ENCODE measurements at places on chromosomes 11 and 22.
A peak's percentile ranks its signal among the peaks of the same experiment; 100 is the strongest.

GRCh38 chr22:27270818-27271510, 530.6 kb downstream of the MN1 start:
- no peak for DNase-seq

DNA sequence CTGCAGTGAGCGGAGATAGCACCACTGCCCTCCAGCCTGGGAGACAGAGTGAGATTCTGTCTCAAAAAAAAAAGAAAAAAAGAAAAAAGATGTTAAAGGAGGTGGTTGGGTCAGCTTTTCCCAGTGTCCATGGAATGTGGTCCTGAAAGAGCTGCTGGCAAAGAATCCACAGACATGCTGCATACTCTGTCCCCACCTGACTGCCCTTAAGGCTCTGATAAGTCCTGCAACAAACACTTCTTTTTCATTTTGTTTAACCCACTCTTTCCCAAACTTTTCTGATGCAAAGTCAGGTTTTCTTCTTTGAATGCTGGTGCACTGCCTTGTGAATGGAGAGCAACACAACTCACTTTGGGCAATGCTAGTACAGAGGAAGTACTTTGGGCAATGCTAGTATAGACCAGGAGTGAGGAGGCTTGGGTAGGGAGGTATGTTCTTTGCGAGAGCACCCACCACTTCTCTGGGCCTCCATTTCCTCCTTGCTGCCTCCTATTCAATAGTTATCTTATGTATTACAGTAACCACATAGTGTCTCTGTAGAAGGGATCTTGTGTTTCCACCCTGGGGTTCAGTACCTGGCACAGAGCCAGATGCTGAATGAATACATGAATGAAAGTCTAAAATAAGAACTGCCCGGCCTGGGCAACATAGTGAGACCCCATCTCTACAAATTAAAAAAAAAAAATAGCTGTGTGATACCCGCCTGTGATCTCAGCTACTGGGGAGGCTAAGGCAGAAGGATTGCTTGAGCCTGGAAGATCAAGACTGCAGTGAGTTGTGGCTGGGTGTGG, 18.9 kb downstream of the LIF start:
- peak; percentile 45 for DNase-seq

- peak; percentile 58 for DNase-seq
Observed at GRCh38 chr11:2302306-2302895, 588 bp downstream of the TSPAN32 start.

DNA sequence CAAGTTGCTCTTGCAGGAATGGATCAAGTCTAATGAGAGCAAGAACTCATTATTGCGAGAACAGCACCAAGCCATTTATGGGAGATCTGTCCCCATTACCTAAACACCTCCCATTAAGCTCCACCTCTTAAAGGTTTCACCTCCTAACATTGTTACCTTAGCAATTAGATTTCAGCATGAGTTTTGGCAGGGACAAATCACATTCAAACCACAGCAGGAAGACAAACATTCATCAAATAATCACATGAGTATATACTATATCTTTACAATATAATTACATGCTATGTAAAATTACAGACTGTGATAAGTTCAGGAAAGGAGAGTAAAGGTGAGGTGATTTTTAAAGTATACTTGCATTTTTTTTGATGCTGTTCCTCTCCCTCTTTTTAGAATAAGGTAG, 6.6 kb upstream of the TEAD1 start:
- no peak for DNase-seq

GRCh38 chr11:19240420-19241259, at the start of gene E2F8:
TSS of gene E2F8 (minus strand) at chr11:19240945. CDS start at chr11:19240121, 824 bp downstream.
- DNase-seq, result peak; percentile 95

DNA sequence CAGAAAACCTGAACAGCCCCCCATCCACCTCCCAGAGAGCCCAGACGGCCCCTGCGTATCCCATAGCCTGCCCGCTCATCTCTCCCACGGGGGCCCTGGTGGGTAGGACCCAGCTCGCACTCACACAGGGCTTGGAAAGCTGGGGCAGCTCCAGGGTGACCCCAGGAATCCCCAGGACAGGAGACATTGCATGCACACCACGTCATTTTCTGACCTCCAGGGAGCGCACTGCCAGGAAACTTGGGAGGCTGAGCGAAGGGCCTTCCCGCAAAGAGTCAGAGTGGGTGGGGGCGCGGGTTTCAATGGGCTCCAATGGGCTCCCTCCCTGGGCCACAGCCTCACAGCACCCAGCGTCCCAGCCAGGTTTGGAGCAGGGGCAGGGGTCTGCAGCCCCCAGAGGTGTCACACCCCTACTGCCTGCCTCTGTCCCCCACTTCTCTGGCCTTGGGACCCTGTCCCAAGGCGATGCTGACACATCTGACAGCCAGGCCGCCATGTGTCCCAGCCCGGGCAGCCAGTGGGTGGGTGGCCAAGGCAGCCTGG, 8.2 kb upstream of the SYT8 start:
- DNase-seq, result no peak

GRCh38 chr22:39559456-39560105, 11.0 kb upstream of the CACNA1I start:
- no peak for DNase-seq

GRCh38 chr22:34886391-34886790, 179.6 kb upstream of the ISX start:
- no peak for DNase-seq

GRCh38 chr11:38900211-38900610, 2302.2 kb upstream of the RAG2 start:
- no peak for DNase-seq

GRCh38 chr11:78922859-78923625, 348.4 kb upstream of the NARS2 start:
- no peak for DNase-seq

DNA sequence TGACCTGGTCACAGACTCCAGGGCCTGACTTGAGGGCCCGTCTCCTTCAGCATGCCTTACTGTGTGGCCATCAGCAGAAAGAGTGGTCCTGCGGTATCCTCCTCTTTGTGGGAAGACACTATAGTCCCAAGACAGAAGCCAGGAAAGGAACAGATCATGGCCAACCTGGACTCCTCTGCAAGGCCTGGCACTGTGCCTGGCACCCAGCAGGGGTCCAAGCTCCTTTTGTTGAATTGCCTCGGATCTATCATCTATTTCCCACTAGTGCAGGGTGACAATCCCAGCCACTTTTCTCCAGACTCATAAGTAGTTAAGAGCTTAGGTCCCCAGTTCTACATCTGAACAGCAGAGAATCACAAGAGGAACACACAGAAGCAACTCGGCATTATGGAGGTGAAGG, 27.0 kb downstream of the DSCAML1 start:
- DNase-seq, result no peak

DNA sequence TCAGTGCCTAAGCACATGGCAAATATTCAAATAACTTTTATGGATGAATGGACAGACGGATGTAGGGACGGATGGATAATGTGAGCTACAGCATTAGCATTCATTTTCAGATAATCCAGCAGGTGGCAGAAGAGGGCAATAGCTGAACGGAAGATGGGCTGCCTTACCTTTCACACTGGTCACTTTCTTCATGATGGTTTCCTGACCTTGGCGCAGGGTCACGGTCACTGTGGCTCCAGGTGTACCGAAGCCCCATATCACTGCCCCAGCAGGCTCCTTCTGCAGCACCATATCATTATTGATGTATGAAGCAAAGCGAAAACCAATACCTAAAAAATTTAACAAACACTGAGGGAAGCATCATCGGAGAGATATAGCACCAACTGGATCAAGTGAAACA, 4.3 kb downstream of the SIAE start:
- peak; percentile 59 for DNase-seq

- no peak for DNase-seq
Observed at GRCh38 chr22:20994128-20994901, 7.6 kb downstream of the THAP7 start.

- DNase-seq, result no peak
Observed at GRCh38 chr11:65224930-65225278, 36.9 kb upstream of the POLA2 start.

- no peak for DNase-seq
Observed at GRCh38 chr11:133950874-133951326, 5.9 kb downstream of the IGSF9B start.

- DNase-seq, result no peak
Observed at GRCh38 chr11:13140028-13140870, 131.1 kb downstream of the RASSF10 start.

DNA sequence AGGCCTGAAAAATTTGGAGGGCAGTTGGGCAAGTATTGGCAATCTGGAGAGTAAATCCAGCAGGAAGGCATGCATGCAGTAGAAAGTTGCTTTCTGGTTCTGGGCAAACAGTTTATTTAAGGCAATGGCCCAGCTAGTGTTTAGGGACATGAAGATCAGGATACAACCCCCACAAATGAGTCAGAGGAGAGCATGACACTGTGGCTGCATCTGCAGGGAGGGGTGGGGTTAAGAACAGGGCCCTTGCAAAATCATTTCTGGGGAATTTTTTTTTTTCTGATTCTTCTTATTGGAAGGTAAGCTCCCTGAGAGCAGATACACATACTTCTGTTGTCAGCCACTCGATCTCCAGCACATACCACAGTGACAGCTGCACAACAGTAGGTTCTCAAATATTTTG, 61.1 kb downstream of the FDX1 start:
- DNase-seq, result no peak

- no peak for DNase-seq
Observed at GRCh38 chr11:85316967-85317366, 310.2 kb downstream of the DLG2 start.

- no peak for DNase-seq
Observed at GRCh38 chr11:12159351-12160099, 49.1 kb downstream of the MICAL2 start.

GRCh38 chr11:126182787-126183445, 28.5 kb downstream of the RPUSD4 start:
- no peak for DNase-seq

DNA sequence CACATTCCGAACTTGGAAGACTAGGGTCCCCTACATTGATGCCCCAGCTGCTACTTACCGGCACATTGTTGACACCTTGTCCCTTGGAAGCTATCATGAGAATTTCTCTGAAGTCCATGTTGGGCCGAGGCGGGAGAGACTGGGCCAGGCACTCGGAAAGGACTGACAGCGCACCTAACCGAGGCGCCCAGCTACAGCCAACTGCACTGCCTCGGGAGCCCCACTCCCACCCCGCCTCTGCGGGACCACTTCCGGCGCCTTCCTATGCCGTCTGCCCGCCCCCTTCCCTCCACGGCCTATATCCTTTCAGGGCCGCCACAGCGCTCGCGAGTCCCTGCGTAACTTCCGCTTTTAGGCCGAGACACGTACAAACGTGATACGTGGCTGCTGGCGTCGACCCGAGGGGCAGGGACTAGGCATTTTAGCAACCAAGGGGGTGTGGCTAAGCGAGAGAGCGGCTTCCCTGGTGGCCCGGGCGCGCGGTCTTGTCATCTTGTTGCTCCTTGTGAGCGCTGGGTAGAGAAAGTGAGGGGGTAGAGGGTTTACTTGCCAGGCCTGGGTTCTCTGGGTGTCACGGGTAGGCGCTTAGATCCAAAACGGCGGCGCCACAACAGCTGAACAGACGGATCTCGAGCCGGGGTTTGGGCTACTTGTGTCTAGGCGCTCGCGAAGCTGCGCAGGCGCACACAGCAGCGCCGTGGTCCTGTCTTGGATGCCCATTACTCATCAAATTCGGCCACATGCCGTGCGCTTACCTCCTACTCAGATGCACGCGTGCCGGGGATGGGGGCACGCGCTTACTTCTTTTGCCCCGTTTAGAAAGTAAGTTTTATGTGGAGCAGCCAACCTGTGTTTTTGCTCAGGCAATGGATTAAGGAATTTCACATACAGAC, at the start of gene SPTY2D1:
Gene SPTY2D1 (minus strand): TSS at position 203 of the 893 bp plus-strand sequence. CDS start 85 bp downstream, at position 118.
- DNase-seq, result peak; percentile 99

DNA sequence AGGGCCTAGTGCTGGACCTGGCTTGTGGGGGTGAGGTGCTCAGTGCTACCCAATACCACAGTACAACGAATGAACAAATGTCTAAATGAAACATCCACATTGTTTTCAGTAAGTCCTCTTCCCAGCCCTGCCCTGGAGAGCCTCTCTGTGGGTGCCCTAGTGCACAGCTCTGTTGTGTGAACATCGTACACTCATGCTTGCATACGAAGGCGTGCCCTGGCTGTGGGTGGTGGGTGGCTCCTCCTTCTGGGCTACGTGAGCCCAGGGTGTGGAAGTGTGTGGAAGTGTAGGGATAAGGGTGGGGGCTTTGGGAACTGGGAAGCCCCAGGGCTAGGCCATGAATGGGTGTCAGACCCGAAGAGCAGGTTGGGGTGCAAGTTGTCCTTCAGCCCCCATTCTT, 592 bp upstream of the NLRX1 start:
- no peak for DNase-seq

DNA sequence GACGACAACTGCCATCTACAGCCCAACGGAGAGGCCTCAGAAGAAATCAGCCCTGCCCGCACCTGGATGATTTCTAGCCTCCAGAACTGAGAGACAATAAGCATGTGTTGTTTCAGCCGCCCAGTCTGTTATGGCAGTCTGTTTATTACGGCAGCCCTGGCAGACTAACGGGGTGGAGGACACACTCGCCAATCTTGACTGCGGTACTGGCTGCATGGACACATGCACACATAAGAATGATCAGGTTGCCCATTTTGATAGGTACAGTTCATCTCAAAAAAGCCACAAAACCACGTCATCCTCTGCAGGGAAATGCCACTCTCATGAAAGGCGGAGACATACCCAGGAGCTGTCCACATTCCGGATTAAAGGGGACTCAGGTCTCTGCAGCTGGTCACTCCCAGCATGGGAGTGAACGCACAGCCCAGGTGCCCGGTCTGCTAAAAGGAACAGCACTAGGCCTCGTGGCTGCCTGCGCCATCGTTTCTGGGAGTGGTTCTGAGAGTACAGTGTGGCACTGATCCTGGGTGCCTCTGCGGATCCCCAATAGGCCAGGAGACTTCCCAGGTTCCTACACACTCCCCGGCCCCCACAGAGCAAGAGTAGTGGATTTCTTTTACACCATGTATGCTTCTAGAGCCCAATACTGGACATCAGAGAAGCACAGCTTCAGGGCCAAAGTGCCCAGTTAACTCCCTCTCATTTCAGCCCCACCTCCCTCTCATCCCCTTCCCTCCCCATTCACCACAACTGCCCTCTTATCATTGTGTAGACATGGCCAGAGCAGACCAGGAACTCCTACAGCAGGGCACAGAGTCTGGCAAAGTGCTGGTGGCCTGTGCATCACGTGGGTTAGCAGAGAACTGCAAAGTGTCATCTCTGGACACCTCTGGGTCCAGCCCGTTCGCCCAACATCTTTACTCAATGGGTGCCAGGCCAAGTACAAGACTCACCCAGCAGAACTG, 11.7 kb upstream of the COMT start:
- DNase-seq, result no peak

GRCh38 chr22:44147008-44147645, 33.6 kb upstream of the PARVG start:
- no peak for DNase-seq

- no peak for DNase-seq
Observed at GRCh38 chr11:47071341-47071740, 105.3 kb downstream of the ARFGAP2 start.

DNA sequence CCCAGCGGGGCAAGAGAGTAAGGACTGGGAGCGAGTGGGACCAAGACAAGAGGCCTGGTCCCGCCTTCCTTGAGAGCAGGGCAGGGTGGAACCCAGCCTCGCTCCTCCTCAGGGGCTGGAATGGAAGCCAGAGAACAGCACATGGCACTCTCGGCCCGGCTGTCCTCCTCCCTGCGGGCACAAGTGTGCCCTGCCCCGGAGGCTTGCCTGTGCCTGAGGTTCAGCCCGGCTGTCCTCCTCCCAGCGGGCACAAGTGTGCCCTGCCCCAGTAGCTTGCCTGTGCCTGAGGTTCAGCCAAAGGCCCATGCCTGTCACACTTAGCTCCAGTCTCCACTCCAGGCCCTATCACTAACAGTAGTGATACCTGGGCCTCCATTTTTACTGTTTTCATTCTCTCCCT, 24.2 kb downstream of the SULT4A1 start:
- no peak for DNase-seq
